ENCODE measurements at places on chromosomes 12 and 14. TPM values are rescaled to one million over a fixed set of nuclear protein-coding genes. Genes with fewer than 3 reads are reported as not detected.
A peak's percentile ranks its signal among the peaks of the same experiment; 100 is the strongest.

- DNase-seq = no peak
Measured at GRCh38 chr14:71328183-71328582, 420.9 kb downstream of the PCNX1 start.

DNA sequence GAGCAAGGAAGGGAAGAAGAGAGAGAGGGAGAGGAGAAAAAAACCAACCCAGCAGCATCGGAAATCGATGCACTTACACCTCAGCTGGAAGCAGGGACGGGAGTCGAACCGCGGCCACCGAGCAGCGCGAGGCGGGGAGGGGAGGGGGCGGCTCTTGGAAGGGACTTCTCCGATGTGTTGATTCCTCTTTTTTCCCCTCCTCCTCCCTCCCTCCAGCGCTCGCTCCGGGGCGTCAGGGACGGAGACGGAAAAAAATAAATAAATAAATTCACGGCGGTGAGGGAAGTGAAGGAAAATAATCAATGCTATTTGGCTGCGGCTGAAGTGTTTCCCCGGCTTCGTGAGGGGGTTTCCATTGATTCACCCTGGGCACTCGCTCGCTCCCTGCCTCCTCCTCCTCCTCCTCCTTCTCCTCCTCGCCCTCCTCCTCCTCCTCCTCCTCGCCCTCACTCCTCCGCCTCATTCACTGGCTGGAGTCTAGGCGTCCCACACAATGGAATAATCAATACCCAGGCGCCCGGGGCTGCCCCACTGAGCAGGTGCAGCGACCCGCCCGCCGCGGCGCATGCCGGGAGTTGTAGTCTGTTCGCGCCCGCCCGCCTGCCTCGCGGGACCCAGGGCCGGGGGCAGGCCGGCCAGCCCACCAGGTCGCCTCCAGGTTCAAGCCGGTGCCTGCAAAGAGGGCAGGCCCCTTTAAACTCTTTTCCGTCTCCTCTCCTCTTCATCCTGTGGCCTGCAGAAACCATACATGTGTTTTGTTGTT lies at the start of gene ZFHX2:
ZFHX2 (minus strand) TSS at position 500 of the 763 bp plus-strand sequence. CDS start 16,440 bp downstream, outside the sequence.
- DNase-seq = peak; percentile 65

DNA sequence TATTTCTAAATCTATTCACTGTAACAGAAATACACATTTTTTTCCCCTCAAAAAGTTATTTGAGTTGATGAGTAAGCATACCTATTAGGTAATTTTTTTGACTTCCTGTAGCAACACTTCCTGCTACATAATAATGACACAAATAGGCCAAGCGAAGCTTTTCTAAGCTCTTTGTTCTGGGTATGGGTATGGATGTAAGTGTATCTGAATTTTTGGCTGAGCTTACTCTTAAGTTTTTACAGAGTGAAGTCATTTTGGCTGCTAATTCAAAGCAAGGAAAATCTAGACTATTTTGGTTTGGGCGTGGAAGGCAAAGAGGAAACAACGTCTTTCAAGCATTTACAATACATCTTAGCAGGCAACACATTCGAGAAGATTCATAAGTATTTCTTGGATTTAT lies 1206.0 kb upstream of the FLRT2 start:
- no peak for DNase-seq

The SLC17A8 gene
- total RNA-seq = not detected

GRCh38 chr12:49777800-49778748 lies 36.7 kb downstream of the TMBIM6 start:
- peak; percentile 62 for DNase-seq

The LRP6 gene
- 19.2 TPM for total RNA-seq

- peak; percentile 57 for DNase-seq
Measured at GRCh38 chr14:55354500-55354899, 57.1 kb downstream of the ATG14 start.

- DNase-seq = peak; percentile 41
Measured at GRCh38 chr14:76056128-76056527, 70.6 kb downstream of the IFT43 start.

DNA sequence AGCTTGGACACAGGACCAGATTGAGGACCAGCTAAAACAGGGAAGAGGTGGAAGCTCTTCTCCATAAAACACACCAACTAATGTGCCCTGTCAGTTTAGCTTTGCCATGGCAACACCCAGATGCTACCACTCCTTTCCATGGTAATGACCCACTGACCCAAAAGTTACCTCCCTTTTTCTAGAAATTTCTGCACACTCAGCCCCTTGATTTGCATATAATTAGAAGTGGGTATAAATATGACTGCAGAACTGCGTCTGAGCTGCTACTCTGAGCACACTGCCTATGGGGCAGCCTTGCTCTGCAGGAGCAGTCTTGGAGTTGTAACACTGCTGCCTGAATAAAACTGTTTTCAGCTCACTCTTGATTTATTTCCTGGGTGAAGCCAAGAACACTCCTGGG lies 3.2 kb upstream of the TDG start:
- DNase-seq = no peak

GRCh38 chr12:114812384-114812783 lies 128.4 kb upstream of the TBX3 start:
- no peak for DNase-seq

The TMEM253 gene
- not detected for total RNA-seq

- no peak for DNase-seq
Measured at GRCh38 chr12:75563351-75563750, 51.9 kb upstream of the KRR1 start.

GRCh38 chr12:79689477-79690141 lies 1.2 kb downstream of the PAWR start:
- peak; percentile 73 for DNase-seq

- DNase-seq = no peak
Measured at GRCh38 chr12:60112763-60113162, 516.9 kb downstream of the SLC16A7 start.

The LMNTD1 gene
- 0.13 TPM for total RNA-seq

The POTEG gene
- total RNA-seq = not detected

The ETFBKMT gene
- 1.8 TPM for total RNA-seq

GRCh38 chr12:4443616-4444015 lies 2.0 kb downstream of the FGF6 start:
- no peak for DNase-seq

- no peak for DNase-seq
Measured at GRCh38 chr14:104091061-104091926, 5.8 kb downstream of the ASPG start.

The KRT77 gene
- total RNA-seq = not detected

DNA sequence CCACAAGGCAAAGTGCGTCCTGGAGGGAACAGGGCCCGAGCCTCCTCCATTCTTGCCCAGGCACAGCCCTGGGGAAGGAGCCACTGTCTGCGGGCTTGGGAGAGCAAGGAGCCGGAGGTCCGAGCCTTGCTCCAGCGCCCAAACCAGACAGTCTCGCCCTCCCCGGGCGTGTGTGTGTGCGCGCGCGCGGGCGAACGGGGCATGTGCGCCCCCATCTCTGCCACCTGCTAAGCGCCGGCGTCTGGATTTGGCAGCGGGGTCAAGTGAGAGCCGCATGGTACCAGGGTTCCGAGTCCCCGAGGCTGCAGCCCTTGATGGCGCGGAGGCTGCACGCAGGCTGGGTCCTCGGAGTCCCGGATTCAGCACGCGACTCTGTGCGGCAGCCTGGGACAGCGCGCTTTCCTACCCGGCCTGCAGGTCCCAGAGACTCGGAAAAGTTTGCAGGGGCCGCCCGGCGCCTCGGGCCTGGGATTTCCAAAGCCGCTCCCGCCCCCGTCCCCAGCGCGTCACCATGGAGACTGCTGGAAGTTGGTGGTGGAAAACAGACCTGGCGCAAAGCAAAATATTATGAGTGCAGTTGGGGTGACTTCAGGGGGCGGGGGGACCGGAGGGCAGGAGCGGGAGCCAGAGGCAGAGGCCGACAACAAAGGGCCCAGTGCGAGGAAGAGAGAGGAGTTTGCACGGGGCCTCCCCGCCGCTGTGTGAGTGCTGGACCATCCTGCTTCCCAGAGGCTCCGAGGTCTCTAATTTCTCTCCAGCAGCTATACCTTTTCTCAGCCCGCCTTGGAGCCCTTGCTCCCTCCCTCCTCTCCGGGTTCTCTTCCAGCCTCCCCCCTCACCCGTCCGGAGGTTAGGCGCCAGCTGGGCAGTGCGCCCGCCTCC lies 4.2 kb downstream of the RFX4 start:
- no peak for DNase-seq

DNA sequence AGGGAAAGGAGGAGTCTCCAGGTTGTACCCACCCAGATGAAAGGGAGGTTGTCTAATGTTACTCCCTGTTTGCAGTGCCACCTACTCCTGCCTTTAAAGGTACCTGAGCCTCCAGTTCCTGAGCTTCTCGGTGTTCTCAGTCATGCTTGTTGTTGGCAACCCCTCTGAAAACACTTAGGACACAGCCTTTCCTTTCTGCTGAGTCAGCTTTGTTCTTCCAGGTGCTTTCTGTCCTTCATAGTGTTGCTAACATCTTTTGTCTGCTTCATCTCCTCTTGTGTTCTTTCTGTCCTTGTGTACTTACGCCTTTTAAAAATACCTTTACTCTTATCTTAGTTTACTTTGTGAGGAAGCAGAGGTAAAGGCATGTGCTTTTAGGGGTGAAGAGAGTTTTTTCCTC lies 97.0 kb upstream of the NEDD1 start:
- no peak for DNase-seq

DNA sequence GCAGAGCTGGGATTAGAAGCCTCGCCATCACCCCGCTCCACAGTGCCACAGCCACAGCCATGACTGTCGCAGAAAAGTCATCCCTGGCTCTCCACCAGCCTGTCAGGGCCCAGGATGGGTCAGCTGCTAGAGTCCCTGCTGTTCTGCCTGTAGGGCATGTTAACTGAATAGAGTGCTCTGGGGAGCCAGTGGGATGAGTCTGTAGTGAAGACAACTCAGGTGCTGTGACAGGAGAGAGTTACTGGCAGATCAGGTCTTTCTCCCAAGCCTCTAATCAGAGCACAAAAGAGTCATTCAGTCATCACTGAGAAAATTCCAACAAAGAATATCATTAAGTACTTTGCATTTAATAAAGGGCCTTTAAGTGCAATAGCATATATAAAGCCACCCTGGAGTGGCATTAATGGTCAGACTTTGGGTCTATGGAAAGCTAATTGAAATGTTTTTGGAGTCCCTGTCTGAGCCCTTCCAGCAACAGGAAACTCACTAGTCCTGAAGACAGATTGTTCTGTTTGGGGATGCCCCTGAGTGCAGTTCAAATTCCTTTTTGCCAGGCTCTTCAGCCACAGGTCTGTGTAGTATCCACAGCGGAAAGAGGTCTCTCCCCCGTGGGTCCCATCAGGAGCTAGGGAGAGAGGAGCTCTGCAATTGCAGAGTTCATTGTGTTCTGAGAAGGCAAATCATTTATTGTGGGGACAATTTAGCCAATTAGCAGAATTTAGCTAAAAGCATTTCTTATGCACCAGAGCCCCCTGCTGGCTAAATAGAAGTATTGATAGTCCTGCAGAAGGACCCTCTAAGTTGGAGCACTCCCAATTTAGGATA lies 45.2 kb upstream of the C14orf132 start:
- DNase-seq = peak; percentile 76

- peak; percentile 65 for DNase-seq
Measured at GRCh38 chr14:53355581-53356112, 202.5 kb upstream of the DDHD1 start.

GRCh38 chr12:66269757-66270383 lies 32.4 kb upstream of the HELB start:
- DNase-seq = peak; percentile 79

DNA sequence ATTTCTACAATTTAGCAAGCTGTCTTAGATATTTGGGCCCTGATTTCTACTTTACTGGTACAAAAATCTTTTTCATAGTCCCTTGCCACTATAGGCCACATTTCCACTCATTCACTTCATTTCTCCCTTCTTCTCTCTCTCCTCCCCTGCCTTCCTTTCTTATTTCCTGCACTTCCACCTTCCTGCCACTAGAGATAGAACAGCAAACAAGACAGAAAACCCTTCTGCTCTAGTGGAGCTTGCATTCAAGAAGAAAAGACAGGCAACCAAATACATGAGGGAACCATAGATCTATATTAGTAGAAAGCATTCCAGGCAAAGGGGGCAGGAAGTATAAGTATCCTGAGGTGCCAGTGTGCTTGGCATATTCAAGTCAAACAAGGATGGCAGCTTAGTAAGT lies 623.5 kb downstream of the FLRT2 start:
- DNase-seq = no peak

DNA sequence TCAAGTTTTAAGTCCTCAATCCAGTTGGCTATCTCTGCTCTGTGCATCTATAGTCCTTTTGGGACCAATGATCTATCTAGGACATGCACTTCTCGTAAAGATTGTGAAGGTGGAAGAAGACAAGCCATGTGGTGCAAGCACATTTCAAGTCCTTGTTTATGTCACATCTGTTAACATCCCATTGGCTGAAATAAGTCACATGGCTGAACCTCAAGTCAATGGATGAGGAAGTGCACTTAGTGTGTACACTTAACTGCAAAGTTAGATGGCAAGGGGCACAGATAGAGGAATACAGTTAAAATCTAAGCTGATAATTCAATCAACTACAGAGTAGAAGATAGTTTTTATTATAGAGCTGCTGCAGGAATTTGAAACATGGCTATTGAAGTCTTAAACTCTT lies 362.8 kb upstream of the TBX3 start:
- no peak for DNase-seq

DNA sequence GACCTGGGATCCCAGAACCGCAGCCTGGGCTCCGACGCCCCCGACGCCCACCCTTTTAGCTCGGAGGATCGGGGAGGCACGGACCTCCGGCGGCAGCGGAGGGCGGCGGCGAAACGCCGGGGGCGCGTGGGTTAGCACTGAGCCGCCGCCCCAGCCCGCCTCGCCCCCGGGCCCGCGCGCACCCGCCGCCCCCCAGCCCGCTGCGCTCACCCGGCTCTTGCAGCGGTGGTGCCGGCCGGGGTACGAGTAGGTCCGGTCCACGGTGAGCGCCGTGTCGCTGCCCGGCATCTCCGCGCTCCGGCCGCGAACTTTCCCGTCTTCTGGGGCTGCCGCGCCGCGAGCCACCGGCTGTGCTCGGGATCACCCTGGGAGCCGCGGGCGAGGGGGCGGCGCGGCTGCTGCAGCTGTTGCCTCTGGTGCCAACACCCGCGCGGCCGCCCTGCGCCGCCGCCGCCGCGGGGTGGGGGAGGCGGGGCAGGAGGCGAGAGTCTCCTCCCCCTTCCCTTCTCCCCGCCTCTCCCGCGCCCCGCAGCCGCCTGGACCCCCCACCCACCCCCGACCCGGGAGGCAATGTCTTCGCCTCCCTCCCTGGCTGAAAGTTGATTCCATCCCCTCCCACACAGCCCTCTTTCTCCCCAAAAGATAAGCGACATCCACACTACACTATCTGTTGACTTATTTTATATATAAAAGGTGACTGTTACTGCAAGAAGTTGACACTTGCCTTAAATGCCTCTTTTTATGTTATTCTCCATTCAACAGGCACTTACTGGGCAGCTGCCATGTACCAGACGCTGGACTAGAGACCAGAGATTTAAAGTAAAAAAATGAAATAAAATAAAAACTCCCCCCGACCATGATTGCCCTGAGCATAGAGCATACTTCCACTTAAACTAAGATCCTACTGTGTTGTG lies at the start of gene TMCC3:
TMCC3 (minus strand) TSS at position 415 of the 914 bp plus-strand sequence; CDS start at position 288, 127 bp downstream.
- DNase-seq = peak; percentile 62

- peak; percentile 45 for DNase-seq
Measured at GRCh38 chr12:124543590-124544310, 23.7 kb downstream of the NCOR2 start.

GRCh38 chr14:44854114-44854513 lies 107.6 kb downstream of the KLHL28 start:
- no peak for DNase-seq

Measured in GM23248 (cell line).